ENCODE measurements at places on chromosomes 16 and 17.

DNA sequence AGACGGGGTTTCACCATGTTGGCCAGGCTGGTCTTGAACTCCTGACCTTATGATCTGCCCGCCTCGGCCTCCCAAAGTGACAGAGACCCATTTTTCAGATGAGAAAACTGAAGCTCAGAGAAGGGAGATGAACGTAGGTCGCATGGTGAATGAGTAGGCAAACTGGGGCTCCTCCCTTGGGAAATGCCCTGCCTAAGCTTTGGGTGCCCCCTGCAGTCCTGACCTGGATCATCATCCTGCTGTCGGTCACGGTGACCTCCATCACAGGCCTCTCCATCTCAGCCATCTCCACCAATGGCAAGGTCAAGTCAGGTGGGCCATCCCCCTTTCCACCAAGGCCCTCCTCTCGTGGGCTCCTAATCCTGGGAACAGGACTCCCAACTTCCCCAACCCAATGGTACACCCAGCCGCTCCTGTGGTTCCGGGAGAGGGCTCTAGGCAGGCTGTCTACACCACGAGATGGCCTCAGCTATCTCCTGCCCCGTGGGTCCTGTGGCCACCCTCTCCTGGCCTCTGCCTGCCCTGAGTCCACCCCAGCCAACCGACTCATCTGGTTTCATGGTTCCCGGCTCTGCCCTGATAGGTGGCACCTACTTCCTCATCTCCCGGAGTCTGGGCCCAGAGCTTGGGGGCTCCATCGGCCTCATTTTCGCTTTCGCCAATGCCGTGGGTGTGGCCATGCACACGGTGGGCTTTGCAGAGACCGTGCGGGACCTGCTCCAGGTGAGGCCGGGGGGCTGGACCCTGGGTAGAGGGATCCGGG, 4.7 kb downstream of the SLC12A3 start:
- no peak for DNase-seq

DNA sequence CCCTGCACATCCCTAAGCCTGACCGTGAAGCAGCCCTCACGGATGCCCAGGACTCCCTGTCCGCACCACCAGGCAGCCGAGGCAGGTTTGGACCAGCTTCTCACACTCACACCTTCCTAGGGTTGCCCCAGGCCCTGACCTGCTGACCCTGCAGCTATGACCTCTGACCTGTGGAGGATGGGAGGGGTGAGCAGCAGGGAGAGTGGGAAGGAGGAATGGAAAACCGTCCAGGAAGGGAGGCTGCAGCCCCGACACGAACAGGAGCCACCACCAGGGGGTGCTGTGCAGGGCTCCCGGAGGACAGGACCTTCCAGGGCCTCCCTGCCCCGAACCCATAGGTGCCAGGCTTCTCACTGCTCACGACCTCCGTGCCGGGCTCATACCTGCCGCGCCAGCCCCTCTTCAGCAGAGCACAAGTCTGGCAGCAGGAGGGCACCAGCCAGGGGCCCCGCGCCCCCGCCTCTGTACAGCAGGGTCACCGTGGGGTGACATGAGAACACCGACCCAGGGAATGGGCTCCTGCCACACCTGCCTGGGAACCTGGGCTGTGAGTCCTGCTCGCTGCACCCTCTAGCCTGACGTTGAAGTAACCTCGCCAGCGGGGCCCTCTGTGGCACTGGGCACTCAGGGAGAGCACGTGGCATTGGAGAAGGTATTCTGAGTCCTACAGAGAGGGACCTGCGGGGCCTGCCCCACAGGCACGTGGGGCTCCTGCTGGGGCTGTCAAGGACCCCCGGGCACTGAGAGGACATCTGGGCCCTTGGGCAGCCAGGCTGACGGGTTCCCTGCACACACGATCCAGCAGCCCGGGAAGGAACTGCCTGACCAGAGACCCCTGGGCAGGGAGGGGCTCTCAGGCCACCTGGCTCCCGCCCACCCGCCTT, 37.6 kb downstream of the CTU2 start:
- DNase-seq, result peak; percentile 67

DNA sequence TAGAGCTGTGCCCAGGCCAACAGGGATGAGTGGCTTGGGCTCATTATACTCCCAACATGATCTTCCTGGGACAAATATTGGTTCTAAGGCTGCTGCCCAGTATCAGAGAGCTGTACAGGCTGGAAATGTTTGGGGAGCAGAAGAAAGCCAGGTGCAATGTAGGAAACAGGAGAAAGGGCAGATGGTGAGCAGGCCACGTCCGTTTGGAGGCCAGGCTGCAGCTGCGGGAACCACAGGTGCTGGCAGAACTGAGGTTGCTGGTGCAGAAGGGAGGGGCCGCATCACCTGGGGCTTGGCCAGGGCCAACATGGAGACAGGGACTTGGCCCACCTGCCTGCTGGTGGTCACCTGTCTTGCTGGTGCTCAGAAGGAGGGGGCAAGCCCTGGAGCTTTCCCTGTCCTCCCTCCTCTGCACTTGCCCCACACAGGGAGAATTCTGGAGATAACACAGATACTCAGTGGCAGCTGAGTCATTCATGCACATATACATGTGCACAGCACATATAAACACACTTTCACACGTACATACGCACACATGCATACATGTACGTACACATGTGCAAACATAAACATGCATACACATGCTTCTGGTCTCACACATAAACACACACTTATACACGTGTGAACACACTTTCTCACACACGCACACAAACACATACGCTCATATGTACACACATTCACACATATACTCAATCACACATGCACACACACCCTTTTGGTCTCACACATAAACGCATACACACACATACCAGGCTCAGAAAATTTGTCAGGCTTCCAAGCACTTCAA, 67.7 kb downstream of the WSCD1 start:
- no peak for DNase-seq

- DNase-seq, result no peak
These were observed 41.5 kb downstream of the SPACA3 start for GRCh38 chr17:33033176-33033575.

GRCh38 chr16:81610144-81610842, 165.7 kb downstream of the CMIP start:
- DNase-seq, result peak; percentile 81

- no peak for DNase-seq
These were observed 5.7 kb downstream of the ENO3 start for GRCh38 chr17:4956493-4957061.

DNA sequence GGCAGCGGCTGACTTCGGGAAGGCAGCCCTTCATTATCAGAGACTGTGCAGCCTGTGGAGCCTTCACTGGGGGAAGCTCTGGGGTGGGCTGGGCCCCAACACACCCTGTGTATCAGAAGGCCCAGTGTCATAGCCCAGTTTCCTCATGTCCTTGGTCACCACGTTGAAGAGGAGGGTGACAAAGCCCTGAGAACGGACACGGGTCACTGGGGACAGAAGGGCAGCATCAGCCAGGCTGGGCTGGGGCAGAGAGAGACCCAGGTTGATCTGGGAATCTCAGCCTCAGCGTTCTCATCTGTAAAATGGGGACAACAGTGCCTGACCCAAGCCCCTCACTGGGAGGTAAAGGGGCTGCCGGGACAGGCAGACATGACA, 19.3 kb downstream of the B9D1 start:
- no peak for DNase-seq

GRCh38 chr17:29591737-29592608, 959 bp upstream of the ANKRD13B start:
- DNase-seq, result peak; percentile 91
